ENCODE measurements at places on chromosomes 16 and 17. TPM values are rescaled to one million over a fixed set of nuclear protein-coding genes. Genes with fewer than 3 reads are reported as not detected.

GRCh38 chr17:39820987-39821386, 43.1 kb downstream of the IKZF3 start:
- H3K4me3 ChIP-seq = no peak overlapping the region
- H3K27ac ChIP-seq = peak overlapping the region; percentile 12
- H3K4me1 ChIP-seq = peaks cover 45% of the 10 kb centered on the region
- H3K27me3 ChIP-seq = no peaks in the 10 kb centered on the region
- no peak for DNase-seq

- H3K27ac ChIP-seq = no peak overlapping the region
- H3K36me3 ChIP-seq = no peaks in the 10 kb centered on the region
- no peak for DNase-seq
- no peaks in the 10 kb centered on the region for H3K27me3 ChIP-seq
- no peaks in the 10 kb centered on the region for H3K4me1 ChIP-seq
- no peak overlapping the region for H3K4me3 ChIP-seq
Observed at GRCh38 chr16:65111306-65111705, 10.6 kb downstream of the CDH11 start.

DNA sequence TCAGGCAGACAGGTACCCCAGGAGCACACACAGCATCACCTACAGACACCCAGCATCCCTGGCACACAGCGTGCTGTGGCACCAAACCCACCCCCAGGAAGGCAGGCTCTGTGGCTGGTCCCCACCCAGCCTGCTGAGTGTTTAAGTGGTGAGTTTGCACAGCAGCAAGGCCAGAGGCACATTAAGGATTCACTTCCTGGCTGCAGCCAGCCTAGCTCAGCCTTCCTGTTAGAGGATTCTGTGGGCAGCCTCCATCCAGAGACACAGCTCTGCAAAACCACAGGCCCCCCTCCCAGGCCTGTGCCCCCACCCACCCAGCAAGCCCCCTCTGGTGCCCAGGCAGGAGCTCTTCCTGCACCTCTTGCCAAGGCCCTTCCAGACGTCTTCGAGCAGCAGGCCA, 36.1 kb upstream of the PHB1 start:
- H3K36me3 ChIP-seq = no peaks in the 10 kb centered on the region
- H3K4me3 ChIP-seq = no peak overlapping the region
- peaks cover 20% of the 10 kb centered on the region for H3K27me3 ChIP-seq
- peaks cover 30% of the 10 kb centered on the region for H3K4me1 ChIP-seq
- DNase-seq = peak; percentile 24

The EFCAB3 gene
- not detected for total RNA-seq

GRCh38 chr16:13148836-13149235, 247.4 kb downstream of the SHISA9 start:
- H3K4me3 ChIP-seq = no peak overlapping the region
- no peaks in the 10 kb centered on the region for H3K36me3 ChIP-seq
- no peaks in the 10 kb centered on the region for H3K27me3 ChIP-seq
- H3K4me1 ChIP-seq = no peaks in the 10 kb centered on the region

- peaks cover 11% of the 10 kb centered on the region for H3K4me1 ChIP-seq
- H3K4me3 ChIP-seq = no peak overlapping the region
- no peaks in the 10 kb centered on the region for H3K36me3 ChIP-seq
- peaks cover 22% of the 10 kb centered on the region for H3K27me3 ChIP-seq
Observed at GRCh38 chr16:55506083-55506482, 2.8 kb upstream of the LPCAT2 start.

DNA sequence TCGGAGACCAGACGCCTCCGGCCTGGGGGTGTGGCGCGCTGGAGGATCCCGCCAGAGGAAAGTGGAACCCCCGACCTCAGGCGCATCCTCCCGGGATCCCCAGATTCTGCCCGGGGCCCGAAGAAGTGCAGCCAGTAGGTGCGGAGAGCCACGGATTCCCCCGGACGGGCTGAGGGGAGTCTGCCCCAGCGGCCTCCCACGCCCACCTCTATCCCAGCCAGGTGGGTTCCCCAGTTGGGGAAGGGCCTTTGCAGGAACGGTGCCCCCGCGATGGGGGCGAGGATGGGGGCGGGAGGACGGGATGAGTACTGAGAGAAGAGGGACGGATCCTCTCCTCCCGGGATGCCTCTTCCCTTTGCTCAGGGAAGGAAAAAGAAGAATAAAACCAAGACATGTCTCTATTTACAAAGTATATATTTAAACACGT, 5.1 kb downstream of the CBX8 start:
- no peak for DNase-seq
- peaks cover 51% of the 10 kb centered on the region for H3K27me3 ChIP-seq
- H3K4me3 ChIP-seq = no peak overlapping the region
- peaks cover 2% of the 10 kb centered on the region for H3K36me3 ChIP-seq
- no peak overlapping the region for H3K27ac ChIP-seq

GRCh38 chr17:35192708-35193107, 1.5 kb downstream of the SLC35G3 start:
- no peak for DNase-seq
- H3K27ac ChIP-seq = no peak overlapping the region
- peaks cover 16% of the 10 kb centered on the region for H3K4me1 ChIP-seq
- H3K4me3 ChIP-seq = no peak overlapping the region
- peaks cover 7% of the 10 kb centered on the region for H3K27me3 ChIP-seq

DNA sequence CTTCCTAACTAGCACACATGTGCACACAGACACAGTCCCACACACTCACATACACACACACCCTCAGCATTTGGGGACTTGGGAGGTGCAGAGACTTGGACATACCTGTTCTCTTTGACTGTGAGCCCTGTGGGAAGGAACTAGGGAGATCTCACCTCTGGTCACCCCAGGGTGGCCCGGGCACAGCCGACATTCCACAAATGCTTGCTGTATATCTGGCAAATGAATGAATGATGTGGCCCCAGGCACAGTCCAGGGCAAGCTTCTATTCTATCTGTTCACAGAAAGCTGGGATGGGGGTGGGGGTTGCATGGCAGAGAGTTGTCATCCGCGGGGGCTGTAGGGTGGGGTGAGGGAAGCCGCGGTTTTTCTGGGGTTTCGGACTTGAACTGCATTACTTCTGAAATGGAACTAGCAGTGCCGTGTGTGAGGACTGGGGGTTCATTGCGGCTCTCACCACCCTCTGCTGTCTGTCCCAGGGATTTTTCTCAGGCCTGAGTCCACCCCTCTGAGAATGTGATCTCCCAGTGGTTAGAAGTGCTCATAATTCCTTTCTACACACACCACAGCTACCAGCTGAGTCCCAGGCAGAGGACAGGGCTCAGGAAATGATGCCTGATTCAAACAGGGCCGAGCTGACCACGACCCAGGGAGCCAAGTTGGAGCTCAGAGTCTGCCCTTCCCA, 3.3 kb upstream of the RIPOR1 start:
- H3K4me3 ChIP-seq = no peak overlapping the region
- DNase-seq = no peak
- no peak overlapping the region for H3K27ac ChIP-seq
- H3K36me3 ChIP-seq = no peaks in the 10 kb centered on the region

GRCh38 chr17:34163123-34163522, 92.0 kb upstream of the CCL2 start:
- H3K36me3 ChIP-seq = no peaks in the 10 kb centered on the region
- no peak overlapping the region for H3K27ac ChIP-seq
- DNase-seq = no peak
- peaks cover 36% of the 10 kb centered on the region for H3K27me3 ChIP-seq

DNA sequence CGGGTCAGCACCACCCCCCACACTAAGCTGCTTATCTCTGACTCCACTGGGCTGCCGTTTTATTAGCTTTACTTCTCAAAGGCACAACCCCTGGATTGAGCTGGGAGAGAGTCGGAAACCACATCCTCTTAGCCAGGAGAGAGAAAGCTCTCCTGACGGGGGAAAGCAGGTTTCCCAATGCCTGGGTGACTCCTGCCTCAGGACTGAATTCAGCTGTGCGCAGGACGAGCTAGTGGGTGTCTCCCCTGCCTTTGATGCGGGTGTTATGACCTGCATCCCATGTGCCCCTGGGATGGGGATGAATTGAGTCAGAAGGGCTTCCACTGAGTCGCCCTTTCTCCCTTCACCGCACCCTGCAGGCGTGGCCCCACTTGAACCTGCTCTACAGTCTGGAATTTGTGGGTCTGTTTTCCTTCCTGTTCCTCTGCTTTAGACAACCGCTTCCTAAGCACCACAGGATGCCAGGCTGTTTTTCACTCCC, 819.2 kb upstream of the EEF2KMT start:
- no peaks in the 10 kb centered on the region for H3K27me3 ChIP-seq
- H3K4me1 ChIP-seq = no peaks in the 10 kb centered on the region
- H3K4me3 ChIP-seq = no peak overlapping the region
- no peak overlapping the region for H3K27ac ChIP-seq
- no peak for DNase-seq

GRCh38 chr16:73043828-73044467, 4.0 kb downstream of the ZFHX3 start:
- H3K4me1 ChIP-seq = peaks cover 3% of the 10 kb centered on the region
- no peak overlapping the region for H3K4me3 ChIP-seq
- no peaks in the 10 kb centered on the region for H3K36me3 ChIP-seq
- no peak for DNase-seq

The CRISPLD2 gene
- total RNA-seq = 0.23 TPM

- no peaks in the 10 kb centered on the region for H3K4me1 ChIP-seq
- no peak for DNase-seq
- no peak overlapping the region for H3K4me3 ChIP-seq
- H3K36me3 ChIP-seq = no peaks in the 10 kb centered on the region
- no peak overlapping the region for H3K27ac ChIP-seq
- H3K27me3 ChIP-seq = peaks cover 22% of the 10 kb centered on the region
Observed at GRCh38 chr17:79652999-79653643, 42.3 kb upstream of the RBFOX3 start.

GRCh38 chr16:8751481-8752311, 45.7 kb downstream of the TMEM186 start:
- H3K4me1 ChIP-seq = no peaks in the 10 kb centered on the region
- DNase-seq = no peak
- no peak overlapping the region for H3K4me3 ChIP-seq
- no peak overlapping the region for H3K27ac ChIP-seq

DNA sequence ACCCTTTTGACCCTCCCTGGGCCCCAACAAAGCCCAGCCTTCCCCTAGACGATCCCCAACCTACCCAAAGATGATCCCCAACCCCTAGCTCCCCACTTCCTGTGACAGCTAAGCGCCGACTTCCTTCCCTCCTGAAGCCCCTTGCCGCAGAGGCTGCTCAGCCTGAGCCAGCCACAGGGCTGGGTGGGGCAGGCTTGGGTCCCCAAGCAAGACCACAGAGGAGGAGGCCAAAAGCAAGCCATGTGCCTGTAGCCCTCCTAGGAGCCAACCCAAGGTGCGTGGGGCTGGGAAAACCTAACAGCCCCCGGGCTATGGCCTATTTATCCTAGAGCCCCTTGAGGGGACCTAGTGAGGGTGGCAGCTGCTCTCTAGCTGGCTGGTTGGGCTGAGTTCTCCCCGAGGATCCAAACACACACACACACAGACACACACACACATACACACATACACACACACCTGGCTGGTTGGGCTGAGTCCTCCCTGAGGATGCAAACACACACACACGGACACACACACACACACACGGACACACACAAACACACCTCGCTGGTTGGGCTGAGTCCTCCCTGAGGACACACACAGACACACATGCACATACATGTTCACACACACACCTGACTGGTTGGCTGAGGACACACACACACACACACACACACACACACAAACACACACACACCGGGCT, 4.8 kb downstream of the ARRB2 start:
- H3K36me3 ChIP-seq = peaks cover 71% of the 10 kb centered on the region
- peak overlapping the region; percentile 86 for H3K27ac ChIP-seq
- peaks cover 67% of the 10 kb centered on the region for H3K4me1 ChIP-seq
- peak overlapping the region; percentile 83 for H3K4me3 ChIP-seq
- peak; percentile 76 for DNase-seq

GRCh38 chr17:6492892-6493674, 48.8 kb downstream of the PIMREG start:
- no peaks in the 10 kb centered on the region for H3K36me3 ChIP-seq
- H3K4me3 ChIP-seq = no peak overlapping the region
- H3K4me1 ChIP-seq = peaks cover 13% of the 10 kb centered on the region
- H3K27me3 ChIP-seq = peaks cover 10% of the 10 kb centered on the region
- H3K27ac ChIP-seq = no peak overlapping the region

GRCh38 chr16:67206129-67206837, 7.4 kb downstream of the ELMO3 start:
- H3K27me3 ChIP-seq = no peaks in the 10 kb centered on the region
- H3K27ac ChIP-seq = no peak overlapping the region
- H3K4me1 ChIP-seq = no peaks in the 10 kb centered on the region
- DNase-seq = no peak
- H3K36me3 ChIP-seq = peaks cover 15% of the 10 kb centered on the region

DNA sequence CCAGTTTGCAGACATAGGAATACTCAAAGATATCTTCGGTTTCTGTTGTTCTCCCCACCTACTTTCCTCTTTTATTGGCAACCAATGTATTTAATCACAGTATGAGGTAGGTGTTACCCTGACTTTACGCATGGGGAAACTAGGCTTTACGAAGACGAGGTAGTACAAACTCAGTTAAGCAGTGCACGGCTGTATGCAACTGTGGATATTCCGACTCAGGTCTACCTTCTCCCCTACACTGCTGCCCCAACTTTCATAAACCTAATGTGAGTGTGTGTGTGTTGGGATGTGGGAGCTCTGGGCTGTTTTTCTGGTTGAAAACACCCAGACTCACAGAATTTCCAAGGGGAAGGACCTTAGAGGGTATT, 1.2 kb upstream of the GPT2 start:
- no peak overlapping the region for H3K27ac ChIP-seq
- H3K36me3 ChIP-seq = peaks cover 2% of the 10 kb centered on the region
- peaks cover 18% of the 10 kb centered on the region for H3K27me3 ChIP-seq
- DNase-seq = no peak
- H3K4me1 ChIP-seq = peaks cover 20% of the 10 kb centered on the region
- peak overlapping the region; percentile 78 for H3K4me3 ChIP-seq

GRCh38 chr17:78330570-78331224, 29.2 kb downstream of the SOCS3 start:
- DNase-seq = no peak
- no peaks in the 10 kb centered on the region for H3K27me3 ChIP-seq
- H3K4me1 ChIP-seq = peaks cover 48% of the 10 kb centered on the region

DNA sequence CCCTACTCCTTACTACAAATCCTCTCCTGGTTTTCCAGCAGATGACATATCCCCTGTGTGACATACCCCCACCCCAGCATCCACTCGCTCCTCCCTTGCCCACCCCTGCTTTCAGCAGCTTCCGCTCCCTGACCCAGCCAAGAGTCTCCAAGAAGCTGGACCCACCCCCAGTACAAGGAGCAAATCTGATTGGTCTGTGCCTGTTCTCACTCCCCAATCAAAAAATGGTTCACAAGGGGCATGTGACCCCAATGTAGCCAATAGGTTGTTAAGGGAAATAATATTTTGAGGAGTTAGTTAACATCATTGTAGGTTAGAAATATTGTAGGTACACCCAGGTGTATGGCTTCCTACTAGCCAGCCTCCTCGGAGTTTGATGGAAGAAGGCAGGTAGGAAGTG, 70.1 kb downstream of the GP2 start:
- H3K4me3 ChIP-seq = no peak overlapping the region
- H3K36me3 ChIP-seq = no peaks in the 10 kb centered on the region
- H3K4me1 ChIP-seq = no peaks in the 10 kb centered on the region

The TBC1D28 gene
- total RNA-seq = not detected

Measured in activated CD4-positive, alpha-beta memory T cell treated with anti-CD3 and anti-CD28 coated beads, Interleukin-2, amount 10 ng/mL, durations not matched to agents 7 days and 5 days (primary cell).